ENCODE measurements at places on chromosomes 3 and 15.

GRCh38 chr3:71132995-71133730 lies 450.4 kb downstream of the FOXP1 start:
- DNase-seq: no peak

DNA sequence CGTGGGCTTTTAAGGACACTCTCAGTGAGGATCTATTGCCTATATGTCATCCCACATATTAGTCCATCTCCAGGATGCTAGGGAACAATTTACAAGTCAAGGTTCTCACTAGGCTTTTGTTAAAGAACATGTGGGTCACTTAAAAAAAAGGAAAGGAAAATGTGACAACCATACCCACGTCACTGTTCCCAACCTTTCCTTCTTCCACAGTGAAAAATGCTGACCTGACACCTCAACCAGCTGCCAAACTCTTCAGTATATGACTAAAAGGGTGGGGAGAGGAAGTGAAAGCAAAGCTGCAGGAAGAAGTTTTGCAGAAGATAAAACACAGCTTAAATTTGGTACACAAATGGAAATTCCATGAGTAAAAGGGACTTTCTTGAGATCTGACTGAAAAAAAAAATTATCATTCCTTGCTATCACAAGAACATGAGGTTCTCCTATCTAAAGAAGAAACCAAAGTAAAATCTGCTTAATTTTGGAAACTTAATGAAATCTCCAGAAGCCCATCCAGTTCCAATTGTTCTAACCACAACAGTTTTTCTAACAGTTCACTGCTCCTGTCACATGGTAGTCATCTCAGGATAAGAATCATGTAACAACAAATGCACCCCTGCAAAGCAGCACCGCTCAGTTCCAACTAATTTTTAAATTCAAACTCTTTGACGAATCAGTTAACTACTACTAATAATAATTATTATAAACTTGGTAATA lies 117.0 kb upstream of the TSPAN3 start:
- no peak for DNase-seq

DNA sequence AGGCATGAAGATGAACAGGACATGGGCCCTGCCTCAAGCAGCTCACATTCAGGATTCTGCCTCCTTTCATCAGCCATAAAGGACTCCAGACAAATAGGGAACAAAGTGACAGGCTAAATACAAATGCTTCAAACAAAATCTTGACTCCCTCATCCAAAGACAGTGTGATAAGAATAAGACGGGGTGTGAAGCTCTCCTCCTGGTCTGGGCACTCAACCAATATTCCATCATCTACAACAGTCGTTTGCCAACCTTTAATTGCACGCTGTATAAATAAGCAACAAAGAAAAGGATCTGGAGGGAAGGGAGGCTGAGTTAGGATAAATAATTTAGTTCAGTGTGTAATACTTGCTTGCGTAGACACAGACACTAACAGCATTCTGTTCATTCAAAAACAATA lies 5.4 kb downstream of the CCDC54 start:
- DNase-seq: no peak

DNA sequence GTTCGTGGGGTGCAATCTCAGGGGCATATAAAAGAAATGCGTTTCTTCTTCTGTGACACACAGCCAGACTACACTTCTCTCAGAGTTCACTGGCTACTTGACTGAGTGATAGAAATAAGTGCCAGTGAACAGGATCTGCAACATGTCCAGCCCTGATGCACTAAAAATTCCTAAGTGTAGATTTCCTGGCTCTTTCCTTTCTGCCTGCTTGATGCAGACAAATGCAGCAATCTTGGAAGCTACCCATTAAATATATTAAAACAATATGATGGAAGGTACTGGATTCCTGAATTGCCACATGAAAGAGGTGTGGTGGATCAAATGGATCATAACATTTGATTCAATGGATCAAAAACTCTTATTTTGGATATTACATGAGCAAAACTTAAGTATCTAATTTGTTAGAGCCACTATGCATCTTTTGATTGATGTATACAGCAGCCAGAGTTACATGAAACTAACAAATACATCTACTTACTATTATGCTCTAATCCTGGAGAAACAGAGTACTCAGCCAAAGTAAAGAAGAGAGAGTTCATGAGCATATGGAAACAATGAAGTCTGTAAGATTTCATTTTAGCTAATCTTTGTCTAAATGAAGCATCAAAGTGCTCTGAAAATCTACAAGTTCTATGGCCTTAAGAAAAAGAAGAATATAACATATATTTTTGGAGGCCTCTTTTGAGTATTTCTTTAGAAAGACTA lies 222.6 kb downstream of the ZNF385D start:
- DNase-seq: no peak

DNA sequence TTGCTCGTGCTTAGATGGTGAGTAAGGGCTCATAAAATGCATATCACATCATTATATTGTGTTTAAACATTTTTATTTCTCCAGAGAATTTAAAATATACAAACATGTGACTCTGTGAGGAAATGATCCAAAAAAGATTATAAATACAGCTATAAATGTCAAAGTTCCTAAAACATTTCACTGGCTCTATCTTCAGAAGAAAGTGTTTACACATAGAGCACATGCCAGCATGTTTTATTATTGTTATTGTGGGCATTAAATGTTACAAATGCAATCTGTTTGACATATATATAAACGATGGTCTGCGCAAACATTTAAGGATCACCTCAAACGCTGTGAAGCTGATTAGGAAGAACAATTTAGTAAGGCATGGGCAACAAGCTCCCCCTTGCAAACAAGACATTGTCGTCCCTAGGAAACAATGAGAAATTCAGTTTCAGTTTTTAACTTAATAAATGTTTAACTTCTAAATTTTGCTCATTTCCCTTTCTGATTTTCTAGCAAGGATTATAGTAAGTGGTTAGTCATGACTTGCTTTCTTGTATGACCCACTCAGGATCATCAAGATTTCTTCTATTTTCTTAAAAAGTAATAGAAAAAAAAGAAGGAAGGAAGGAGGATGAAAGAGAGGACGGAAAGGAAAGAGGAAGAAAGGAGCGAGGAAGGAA lies 207.5 kb downstream of the SATB1 start:
- no peak for DNase-seq

GRCh38 chr3:117788506-117788905 lies 1078.9 kb downstream of the TUSC7 start:
- DNase-seq: no peak

DNA sequence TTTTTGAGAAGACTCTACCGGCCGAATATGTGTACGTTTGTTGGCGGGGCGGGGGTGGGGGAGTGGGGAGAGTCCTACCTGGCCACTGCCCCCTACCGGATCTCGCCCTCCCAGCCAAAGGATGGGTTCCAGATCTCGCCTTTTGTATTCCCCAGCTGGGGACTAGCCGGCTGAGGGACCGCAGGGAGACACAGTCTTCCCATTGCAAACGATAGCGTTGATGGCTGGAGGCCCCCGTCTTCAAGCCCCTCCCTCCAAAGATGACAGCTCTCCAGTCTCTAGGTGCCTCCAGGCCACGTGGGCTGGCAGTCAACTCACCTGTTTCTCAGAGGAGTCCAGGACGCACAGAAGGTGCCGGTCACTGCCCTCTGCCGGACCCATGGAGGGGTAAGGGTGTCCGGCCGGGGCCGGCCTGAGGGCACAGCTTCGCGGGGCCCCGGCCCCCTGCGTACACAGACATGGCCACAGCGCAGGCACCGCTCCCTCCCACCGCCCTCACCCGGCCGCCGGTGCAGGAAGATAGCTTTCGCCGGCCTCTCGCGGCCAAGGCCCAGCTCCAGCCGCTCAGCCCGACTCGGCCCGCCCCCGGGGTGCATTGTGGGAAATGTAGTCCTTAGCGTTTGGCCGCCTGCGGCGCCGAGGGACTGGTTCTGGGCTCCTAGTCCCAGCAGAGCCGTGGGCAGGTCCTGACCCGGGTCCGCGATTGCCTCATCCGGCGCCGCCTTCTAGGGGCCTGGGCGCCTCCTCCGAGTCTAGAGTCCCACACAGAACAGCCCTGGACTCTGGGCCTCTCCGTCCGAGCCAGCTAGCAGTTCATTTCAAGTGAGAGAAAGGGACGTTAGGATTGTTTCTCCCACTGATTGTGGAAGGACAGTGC lies at the start of gene MON1A:
Gene MON1A, minus strand, starts transcription at position 521 of the 877 bp plus-strand sequence. CDS start 16,465 bp downstream, outside the sequence.
- DNase-seq: peak; percentile 77

All from RWPE1 (cell line).